Stimulated activated CD8-positive, alpha-beta memory T cell treated with anti-CD3 and anti-CD28 coated beads, Interleukin-15, amount 100 ng/mL, for 4 hours (primary cell): ENCODE measurements at places on chromosomes 16 and 17.

DNA sequence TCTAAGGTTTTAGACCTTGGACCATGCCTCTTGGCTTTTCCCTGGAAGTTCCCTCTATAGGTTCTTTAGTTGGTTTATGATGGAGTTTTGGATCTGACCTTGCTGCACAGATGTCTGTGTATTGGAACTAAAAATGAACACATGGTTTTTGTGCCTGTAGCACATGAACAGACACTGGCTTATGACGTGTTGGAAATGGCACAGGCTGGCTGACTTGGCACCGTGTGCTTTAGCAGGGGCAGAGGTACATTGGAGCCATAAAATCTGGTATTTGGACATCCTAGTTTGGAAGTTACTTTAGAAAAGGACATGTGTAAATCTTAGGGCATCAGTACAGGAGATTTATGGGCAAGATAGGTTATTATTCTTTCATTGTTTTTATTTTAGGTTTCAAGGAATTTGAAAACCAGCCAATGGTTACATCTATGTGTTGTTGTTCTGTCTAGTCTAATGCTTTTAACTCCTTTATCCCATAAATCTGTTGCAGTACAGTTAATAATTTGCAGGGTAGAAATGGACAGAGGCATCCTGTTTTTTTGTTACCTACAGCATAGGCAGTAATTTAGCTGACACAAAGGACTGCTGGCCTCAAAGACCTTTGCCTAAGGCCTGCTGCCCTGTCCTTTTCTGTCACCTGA is 6.0 kb downstream of the SOCS7 start:
- DNase-seq: no peak

DNA sequence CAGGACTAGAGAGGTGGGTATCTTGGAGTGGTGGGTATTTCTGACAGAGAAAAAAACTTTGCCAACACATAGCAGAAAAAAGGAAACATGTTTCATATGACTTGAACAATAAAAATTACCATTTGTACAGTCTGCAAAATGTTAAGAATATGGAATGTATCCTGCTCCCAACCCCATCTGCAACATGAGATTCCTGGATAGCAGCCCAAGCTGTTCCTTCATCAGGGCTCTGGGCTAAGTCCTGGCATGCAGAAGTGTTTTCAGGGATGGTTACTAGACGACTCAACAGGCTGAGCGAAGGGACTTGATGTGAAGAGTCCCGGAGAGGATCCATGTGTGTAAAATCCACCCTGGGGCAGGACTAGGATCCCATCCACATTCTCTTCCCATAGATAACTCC is 121.0 kb upstream of the IRX3 start:
- DNase-seq: no peak

DNA sequence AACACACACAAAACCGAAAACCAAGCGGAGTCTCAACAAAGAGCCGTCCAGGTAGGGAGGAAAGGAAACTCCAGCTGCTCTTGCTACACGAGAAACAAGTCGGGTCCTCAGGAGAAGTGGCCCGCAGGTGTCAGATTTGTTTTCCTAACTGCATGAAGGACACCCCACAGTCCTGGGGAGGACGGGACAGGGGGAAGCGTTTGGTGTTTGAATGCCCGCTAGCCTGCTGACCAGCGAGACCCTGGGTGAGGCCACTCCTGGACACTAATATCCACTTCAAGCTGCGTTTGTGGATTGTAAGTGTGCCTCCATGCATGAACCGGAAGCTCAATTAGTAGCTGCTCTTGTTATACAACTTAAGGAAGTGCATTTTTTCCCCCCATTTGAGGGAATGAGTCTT is 299.5 kb downstream of the MAF start:
- DNase-seq: no peak

GRCh38 chr17:66192378-66192687 is 400 bp upstream of the CEP112 start:
- DNase-seq: no peak

DNA sequence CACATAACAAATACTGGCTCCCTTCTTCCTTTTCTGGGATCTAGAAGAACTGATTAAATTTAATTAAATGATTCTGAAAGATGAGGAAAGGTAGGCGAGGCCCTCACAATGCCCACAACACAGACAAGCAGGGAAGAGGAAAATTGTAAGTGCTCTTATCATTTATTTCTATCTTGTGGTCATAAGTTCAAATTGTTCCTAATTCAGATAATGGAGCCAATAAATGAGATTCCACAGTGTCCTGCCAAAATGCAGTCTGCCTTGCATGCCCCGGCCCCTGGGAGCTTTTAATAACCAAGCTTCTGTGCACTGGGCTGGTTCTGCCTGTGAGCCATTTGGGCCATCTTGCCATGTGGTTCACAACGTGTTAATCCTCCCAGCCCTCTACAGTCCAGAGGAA is 97.0 kb downstream of the CMC2 start:
- no peak for DNase-seq
